NCI-H1417 (cell line): ENCODE measurements at places on chromosomes 5 and 9.

DNA sequence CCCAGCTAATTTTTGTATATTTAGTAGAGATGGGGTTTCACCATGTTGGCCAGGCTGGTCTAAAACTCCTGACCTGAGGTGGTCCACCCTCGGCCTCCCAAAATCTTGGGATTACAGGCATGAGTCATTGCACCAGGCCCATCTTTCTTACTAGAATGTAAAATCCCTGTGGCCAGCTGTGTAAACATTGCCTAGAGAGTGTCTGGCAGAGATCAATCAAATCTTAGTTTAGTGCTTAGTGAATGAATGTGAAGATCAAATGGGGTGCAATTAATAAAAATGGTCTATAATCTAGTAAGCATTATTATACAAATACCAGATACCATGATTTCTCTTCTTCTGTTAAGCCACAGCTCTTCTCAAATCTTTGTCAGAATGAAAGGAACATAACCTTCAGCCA lies 289.9 kb downstream of the KCTD16 start:
- peak; percentile 57 for DNase-seq

DNA sequence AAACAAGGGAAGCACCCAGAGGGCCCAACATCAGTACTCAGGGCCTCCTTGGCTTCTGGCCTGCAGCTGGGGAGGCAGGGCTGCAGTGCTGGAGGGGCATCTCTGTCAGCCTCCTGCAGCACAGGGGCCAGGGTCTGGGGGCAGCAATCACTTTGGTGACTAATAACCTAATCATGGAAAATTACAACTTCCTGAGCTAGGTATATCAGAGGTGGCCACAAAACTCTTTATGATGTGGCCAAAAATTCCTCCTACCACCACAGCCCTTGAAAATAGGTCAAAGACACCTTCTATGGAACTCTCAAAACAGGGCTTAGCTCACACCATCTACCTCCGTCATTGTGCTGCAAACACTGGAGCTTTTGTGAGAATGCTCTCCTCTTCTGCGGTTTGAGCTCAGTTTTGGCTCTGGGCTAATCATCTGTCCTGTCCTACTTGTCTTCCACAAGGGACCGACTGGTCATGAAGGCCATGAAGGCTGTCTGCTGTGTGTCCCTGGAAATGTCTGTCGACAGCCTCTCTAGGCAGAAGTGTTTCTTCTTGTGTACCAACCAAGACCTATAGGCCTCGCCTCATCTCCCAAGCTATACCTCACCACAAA lies 28.6 kb downstream of the CSF2 start:
- no peak for DNase-seq

GRCh38 chr9:7325995-7326394 lies 473.6 kb downstream of the DMAC1 start:
- no peak for DNase-seq

- DNase-seq, result no peak
These were observed 66.5 kb downstream of the LHX2 start for GRCh38 chr9:124077915-124078572.

DNA sequence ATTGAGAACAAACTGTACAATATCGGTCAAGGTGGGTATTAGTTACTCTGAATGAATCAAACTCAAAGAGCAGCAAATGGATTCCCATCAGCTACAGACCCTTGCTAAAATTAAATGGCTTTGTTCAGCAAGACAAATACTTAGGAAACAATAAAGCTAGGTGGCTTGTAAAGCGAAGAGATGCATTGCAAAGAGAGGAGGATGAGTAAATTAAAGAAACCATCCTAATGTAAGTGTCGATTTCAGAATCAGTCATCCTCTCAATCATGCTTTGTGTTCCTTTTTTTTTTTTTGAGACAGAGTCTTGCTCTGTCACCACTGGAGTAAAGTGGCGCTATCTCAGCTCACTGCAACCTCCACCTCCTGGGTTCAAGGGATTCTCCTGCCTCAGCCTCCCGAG lies 359.2 kb upstream of the ZNF462 start:
- DNase-seq, result no peak
